ENCODE measurements at places on chromosomes 5 and 9.

- DNase-seq = no peak
Measured at GRCh38 chr5:58016877-58017276, 443.0 kb downstream of the PLK2 start.

- DNase-seq = no peak
Measured at GRCh38 chr5:41281215-41281810, 68.0 kb upstream of the C6 start.

DNA sequence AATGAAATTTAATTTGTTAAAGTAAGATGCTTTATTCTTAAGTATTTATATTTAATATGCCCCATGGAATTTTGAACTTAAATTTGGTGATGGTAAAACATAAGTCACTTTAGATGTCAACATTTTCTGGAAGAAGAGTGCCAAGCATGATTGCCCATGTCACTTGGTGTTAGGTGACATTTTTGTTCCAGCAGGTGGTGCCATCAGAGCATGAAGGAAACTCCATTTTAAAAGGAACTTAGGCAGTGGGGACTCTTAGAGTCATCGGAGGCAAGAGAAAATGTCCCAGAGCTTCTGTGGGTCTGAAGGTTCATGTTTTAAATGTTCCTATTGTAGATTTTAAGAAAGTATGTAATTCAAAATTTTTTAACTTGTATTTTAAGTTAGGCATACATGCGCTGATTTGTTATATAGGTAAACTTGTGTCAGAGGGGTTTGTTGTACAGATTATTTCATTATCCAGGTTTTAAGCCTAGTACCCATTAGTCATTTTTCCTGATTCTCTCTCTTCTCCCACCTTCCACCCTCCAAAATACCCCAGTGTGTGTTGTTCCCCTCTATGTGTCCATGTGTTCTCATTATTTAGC, 789.3 kb downstream of the SEMA5A start:
- peak; percentile 17 for DNase-seq

DNA sequence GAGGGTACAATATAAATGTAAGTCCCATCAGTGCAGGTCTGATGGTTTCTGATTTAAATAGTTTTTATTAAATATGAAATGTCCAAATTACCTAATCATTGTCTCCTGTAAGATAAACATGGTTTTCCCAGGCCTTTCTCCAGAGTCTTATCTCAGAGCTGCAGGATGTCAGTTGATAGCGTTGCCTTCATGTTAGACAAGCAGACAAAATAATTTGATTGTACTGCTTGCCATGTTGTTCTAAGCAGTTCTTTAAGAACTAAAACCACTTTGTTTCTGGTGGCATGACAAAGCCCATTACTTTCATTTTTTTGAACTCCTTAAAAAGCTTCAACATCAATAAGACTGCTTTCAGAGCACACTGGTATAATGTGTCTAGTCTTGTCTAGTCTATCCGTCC, 1073.5 kb downstream of the MAT2B start:
- DNase-seq = no peak

GRCh38 chr5:88683506-88684135, 199.4 kb downstream of the MEF2C start:
- no peak for DNase-seq

- no peak for DNase-seq
Measured at GRCh38 chr9:36864491-36865410, 169.3 kb downstream of the PAX5 start.

DNA sequence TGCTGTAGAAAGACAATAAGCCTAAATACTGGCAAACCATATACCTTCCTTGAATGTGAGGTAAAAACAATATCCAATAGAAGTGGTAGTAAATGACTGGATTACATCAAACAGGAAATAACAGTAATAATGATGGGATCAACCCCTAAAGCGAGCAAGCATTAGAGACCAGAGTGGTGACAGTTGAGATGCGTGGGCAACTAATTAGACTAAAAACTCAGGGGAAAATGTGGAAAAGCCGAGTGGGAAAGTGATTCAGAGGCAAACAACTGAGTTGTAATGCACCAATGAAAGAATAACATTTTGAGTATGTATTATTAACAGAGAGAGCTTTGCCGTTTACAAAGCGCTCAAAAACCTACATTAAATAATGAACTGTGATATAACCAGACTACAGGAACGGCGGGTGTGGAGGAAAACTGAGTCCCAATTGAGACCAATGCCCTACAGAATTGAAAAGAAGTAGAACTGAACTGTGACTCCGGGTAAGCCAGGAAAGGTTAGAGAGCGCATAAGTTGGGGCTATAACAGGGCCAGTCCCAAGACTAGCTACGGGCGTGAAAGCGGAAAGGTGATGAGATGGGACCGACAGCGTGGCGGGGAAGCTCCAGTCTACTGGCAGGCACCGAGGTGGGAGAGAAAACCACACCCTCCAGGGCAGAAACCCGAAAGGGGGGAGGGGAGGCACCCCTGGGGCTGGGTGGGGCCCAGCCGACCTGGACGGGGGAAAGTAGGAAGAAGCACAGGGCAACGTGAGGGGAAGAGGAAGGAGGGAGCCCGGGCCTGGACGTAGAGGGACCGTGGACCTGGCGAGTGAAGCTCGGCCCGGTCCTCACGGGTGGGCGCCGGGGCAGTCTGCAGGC, 592 bp downstream of the UBAP2 start:
- DNase-seq = no peak

DNA sequence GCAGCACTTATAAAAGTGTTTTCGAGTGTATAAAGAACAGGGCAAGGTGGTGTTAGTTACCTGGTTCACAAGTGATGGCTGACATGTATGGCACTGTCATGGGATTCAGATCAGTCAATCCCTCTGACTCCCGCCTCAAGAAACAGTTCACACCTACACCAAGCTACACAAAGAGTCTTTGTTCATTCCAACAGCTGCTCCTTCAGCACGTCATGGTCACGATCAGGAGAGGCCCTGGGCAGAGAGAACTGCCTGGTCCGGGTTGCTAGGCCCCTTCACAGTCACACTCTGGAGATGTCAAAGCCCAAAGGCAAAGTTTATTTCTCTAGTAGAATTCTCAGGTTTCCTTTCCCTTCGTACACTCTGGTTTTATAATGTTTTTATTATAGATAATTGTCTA, 426.7 kb downstream of the ZSWIM6 start:
- DNase-seq = no peak

DNA sequence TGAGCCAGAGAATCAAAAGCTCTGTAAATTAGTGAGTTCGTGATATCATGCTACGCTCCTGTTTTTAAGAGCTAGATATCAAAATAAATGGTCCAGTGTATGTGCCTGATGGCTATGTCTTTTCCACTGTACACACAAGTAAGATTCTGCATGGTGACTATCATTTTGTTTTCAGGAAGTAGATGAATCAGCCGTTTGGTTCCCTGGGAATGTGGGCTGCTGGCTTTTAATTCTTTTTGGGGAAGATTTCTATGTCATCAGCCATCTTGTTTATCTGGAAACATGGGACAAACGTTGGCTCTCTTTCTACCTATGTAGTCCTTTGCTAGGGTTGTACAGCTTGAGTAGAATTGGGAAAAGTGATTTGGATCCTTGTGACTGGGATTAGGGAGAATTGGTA, 126.7 kb downstream of the GRIA1 start:
- DNase-seq = no peak

DNA sequence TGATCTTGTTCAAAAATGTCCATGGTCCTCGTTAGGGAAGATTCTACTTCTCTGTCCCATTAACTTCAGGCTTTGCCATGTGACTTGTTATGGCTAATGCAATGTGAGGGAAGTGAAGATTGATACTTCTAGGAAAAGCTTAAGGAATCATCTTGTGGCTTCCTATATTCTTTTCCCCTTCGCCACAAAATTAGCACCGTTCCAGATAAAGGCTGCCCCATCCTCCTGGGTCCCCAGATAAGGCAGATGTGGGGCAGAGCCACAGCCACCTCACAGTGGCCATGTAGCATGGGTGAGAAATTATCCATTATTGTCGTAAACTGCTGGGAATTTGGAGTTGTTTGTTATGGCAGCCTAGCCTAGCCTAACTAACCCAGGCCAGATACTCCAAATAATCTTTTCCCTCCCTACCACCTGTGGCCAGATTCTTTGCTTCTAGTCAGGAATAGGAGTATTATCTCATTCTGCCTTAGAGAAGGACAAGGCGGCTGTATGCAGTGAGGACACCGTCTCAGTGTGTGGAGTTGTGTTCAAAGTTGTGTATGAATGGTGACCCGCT, 31.9 kb upstream of the BOD1 start:
- DNase-seq = no peak

DNA sequence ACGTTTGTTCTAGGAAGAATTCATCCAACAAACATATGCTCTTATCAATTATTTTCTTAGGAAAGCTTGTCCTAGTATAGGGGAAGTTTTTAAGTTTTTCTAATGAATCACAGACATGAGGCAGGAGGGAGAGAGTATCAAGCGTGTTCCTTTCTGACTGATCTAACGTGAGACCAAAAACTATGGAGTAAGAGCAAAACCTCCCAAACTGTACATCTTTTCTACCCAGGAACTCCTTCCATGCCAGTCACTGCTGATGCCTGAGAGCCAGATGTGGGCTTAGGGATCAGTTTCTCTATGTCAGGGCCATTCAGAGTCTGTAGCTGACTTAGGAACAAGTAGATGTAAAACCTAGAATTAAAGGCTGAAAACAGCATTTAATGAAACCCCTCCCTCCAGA, 51.7 kb upstream of the NFIB start:
- DNase-seq = no peak

GRCh38 chr9:36903541-36904435, 130.3 kb downstream of the PAX5 start:
- peak; percentile 58 for DNase-seq

- DNase-seq = no peak
Measured at GRCh38 chr9:128091144-128091543, 23.1 kb downstream of the SLC25A25 start.

DNA sequence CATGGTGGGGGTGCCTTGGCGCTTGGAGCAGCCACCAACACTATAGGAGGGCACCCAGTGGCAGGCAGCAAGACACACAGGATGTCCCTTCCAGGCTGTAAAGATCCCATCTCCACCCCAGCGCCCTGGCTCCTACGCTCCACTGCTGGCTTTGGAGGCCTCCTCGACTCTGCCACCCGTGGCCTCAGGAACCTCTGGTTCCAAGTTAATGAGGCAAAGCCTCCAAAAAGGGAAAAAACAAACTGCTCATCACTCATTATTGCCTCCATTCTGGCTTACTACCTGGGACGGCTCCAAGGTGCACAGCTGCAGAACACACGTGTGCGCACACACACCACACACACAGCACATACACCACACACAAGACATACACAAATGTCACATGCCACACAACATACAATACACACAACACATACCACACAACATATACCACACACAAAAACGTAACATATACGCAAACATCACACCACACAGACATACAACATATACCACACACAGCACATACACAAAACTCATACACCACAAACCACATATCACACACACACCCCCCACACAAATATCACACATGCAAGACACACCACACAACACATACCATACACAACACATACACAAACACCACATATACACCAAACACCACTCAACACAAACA, 45.3 kb downstream of the ROR2 start:
- DNase-seq = no peak

- no peak for DNase-seq
Measured at GRCh38 chr9:27385606-27386322, 88.8 kb upstream of the EQTN start.

DNA sequence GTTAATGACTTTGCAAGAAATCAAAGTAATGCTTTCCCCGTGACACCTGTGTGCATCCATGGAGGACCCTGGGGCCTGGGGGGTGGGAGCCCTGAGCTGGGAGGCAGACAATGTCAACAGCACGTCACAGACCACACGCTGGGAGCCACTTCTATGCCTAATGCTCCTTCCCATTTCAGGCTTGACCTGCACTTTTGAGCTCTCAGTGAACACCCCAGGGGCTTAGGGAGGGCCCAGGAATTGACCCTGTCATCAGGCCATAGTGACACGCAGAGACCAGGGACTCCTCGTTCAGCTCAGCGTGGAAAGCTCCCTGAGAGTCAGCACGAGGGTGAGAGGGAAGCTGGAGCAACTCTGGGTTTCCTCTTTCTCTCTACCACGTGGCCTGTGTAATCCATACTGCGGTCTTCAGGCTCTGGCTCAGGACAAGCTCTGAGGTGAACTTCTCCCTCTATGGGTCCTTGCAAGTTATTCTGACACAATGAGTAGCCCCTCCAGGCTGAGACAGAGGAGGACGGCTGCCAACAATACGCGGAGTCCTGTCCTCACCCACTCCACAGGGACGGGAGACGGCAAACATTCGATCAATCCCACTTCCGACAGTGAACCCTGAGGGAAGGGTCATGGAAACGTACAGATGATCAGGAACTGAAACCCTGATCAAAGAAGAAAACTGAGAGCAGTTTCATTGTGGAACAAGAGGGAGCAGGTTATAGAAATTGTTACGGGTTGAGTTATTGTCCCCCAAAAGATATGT, 130.8 kb upstream of the IRX4 start:
- no peak for DNase-seq

DNA sequence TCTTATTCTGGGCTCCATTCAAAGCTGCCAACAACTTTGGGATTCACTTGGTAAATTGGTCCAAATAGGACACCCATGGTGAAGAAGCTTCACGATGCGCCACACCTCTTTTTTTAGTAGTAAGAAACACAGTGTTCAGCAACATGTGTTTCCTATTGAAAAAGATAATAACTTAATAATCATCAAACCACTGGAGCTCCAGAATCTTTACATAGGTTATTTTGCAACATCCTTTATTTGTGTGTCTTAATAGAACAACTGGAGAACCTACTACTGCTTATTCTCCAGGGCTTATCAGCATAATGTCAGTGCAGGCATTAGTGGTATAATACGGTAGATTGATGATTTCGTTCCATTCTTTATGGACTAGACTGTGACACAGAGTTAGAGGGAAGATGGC, 63.3 kb upstream of the DAPK1 start:
- no peak for DNase-seq

DNA sequence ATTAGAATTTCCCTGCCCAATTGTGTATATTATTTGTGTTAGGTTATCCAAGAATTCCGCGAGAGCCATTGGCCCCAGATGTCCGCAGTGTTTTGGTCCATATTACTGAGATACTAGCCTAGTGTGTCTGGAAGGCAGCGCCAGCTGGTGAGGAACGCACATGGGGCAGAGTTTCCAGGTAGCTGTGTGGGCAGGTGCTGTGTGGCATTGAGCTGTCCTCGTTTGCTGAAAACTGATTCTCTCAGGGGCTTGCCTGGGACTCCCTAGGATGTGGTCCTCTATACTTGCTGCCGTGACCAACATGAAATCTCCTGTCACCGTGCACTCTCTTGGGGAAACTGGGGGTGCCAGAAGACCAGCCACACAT, 288.7 kb downstream of the FANCC start:
- DNase-seq = no peak

- DNase-seq = no peak
Measured at GRCh38 chr5:173304591-173304988, 23.6 kb downstream of the STC2 start.
